Activated CD4-positive, alpha-beta T cell treated with anti-CD3 and anti-CD28 coated beads for 4 hours (primary cell): ENCODE measurements at places on chromosomes 1 and 21.

GRCh38 chr21:42962380-42963007, 11.9 kb upstream of the PKNOX1 start:
- no peak for DNase-seq

- DNase-seq, result peak; percentile 37
These were observed 101.1 kb upstream of the SOD1 start for GRCh38 chr21:31558189-31558961.

DNA sequence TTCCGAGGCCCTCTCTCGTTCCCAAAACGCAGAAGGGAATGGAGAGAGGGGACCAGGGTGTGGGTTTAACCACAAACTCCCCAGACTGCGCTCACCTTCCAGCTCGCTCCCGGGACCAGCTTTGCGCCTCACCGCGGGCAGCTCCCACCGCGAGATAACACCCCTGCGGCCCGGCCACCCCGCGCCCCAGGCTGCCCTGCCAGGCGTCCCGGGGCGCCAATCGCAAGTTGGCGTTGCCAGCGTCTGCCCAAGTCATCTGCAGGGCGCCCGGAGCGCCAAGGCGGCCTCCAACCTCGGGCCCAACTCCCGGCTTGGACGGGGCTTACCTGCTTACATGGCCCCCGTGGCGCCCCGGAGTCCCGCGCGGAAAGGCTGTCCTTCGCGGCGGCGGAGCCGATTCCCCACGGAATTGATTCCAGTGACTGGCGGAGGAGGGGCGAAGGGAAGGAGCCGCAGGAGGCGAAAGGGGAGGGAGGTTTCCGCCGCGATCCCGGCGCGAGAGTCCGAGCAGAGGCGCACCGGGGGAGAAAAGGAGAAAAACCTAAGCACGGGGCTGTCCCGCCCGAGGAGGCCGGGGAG, 456 bp downstream of the PTPN14 start:
- no peak for DNase-seq

- DNase-seq, result peak; percentile 18
These were observed 62.6 kb upstream of the RPL11 start for GRCh38 chr1:23628951-23629387.

- DNase-seq, result no peak
These were observed 243.2 kb downstream of the NCAM2 start for GRCh38 chr21:21241391-21241790.

GRCh38 chr1:218262259-218262658, 22.8 kb upstream of the RRP15 start:
- DNase-seq, result no peak

DNA sequence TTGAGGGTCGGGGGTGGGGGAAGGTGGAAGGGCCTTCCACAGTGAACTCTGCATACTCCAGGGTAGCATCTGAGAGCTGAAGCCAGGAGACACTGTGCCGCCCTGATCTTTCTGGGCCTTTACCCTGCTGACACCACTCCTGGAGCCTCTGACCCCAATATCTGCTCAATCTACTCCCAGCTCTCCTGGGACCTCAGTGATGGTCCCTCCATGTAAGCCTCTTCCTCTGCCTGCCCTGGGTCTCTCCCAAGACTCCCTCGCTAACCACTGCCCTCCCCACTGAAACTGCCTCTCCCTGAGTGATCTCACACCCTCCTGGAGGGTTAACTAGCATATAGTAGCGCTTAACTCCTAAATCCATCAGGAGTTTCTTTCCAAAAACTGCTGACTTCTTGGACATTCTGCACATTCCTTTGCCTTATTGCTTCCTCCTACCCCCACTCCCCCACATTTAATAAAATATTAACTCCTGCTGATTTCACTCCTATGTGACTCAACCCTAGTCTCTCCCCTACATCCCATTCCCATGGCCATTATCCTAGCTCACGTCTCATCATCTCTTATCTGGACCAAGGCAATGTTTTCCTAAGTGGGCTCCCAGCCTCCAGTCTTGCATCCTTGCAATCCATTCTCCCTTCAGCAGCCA, 145.6 kb downstream of the HMGB4 start:
- DNase-seq, result no peak

DNA sequence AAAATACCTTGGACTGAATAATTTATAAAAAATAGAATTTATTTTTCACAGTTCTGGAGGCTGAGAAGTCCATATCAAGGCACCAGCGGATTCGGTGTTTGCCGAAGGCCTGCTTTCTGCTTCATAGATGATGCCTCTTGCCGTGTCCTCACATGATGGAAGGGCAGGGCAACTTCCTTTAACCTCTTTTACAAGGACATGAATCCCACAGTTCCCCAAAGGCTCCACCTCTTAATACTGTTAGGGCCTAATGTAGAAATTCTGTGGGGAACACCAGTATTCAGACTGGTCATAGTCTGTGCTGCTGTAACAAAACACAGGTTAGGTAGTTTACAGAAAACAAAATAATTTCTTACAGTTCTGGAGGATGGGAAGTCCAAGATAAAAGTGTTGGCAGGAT, 25.9 kb downstream of the DYRK1A start:
- no peak for DNase-seq

DNA sequence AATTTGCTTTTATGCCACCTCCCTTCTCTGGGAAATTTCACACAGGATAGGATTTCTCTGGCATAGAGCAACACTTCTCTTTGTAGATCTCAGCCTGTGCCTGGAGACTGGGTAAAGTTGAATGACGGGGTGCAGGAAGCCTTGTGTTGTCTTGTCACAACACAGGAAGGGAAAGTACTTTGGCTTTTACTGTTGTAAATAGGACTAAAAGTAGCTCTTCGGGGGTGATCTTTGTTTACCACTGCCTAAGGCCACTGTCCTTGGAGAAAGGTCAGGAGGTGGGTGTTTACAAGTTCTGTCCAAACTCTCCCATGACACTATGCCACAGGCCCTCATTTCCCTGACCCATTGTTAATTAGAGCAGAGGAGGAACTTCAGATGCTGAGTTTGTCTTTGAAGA, 139.7 kb downstream of the FGGY start:
- DNase-seq, result no peak
